ENCODE measurements at places on chromosomes 1 and 21.

GRCh38 chr1:58721247-58721820 is 21.5 kb upstream of the MYSM1 start:
- no peaks in the 10 kb centered on the region for H3K27me3 ChIP-seq
- DNase-seq = no peak
- H3K4me1 ChIP-seq = peaks cover 34% of the 10 kb centered on the region
- H3K36me3 ChIP-seq = no peaks in the 10 kb centered on the region

- peaks cover 6% of the 10 kb centered on the region for H3K36me3 ChIP-seq
- no peak overlapping the region for H3K27ac ChIP-seq
- H3K4me3 ChIP-seq = no peak overlapping the region
- no peaks in the 10 kb centered on the region for H3K4me1 ChIP-seq
- DNase-seq = no peak
These were observed 87.5 kb upstream of the RGS1 start for GRCh38 chr1:192488058-192488457.

- peaks cover 13% of the 10 kb centered on the region for H3K36me3 ChIP-seq
- H3K4me3 ChIP-seq = no peak overlapping the region
- H3K4me1 ChIP-seq = no peaks in the 10 kb centered on the region
These were observed 41.5 kb downstream of the LRRC3 start for GRCh38 chr21:44496564-44497550.

DNA sequence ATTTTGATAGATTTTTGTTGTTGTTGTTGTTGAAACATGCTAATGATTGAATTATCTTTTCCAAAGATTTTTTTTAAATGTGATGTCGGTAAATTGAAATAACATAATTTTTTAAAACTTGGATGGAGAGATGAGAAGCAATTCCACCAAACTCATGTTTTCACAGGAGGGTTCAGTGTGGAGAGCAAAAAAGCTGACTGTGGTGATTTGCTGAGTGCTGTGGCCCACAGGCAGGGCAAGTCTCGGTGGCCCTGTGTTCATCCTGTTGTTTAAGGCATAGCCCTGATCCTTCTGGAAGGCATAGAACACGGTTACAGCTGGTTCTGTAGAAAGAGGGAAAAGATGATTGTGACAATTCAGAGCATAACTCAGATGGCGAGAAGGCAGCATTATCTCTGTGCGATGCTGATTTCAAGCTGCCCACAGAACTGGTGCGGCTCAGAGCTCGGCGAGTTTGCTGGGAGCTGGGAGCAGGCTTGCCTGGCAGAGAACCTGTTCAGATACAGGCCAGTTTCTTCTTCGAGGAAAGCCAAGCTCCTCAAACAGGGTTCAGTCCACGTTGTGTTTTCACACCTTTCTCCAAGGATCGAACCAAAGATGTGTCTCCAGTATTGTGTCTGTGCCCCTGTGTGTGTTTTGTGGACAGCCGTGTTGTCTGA is 127.1 kb downstream of the HUNK start:
- H3K4me3 ChIP-seq = no peak overlapping the region
- no peaks in the 10 kb centered on the region for H3K36me3 ChIP-seq
- peaks cover 3% of the 10 kb centered on the region for H3K27me3 ChIP-seq
- H3K4me1 ChIP-seq = no peaks in the 10 kb centered on the region

- H3K4me1 ChIP-seq = peaks cover 6% of the 10 kb centered on the region
- H3K27me3 ChIP-seq = no peaks in the 10 kb centered on the region
- H3K36me3 ChIP-seq = no peaks in the 10 kb centered on the region
- DNase-seq = no peak
- H3K27ac ChIP-seq = no peak overlapping the region
These were observed 150.6 kb upstream of the HOOK1 start for GRCh38 chr1:59664166-59664565.

Data from natural killer cell treated with Interleukin-12 subunit alpha and Interleukin-12 subunit beta and Interleukin-15 and Interleukin-18, amount 100 ng/mL, for 72 hours (primary cell).